Lower lobe of right lung (tissue), 2 donors: ENCODE measurements at places on chromosomes 12 and 14. TPM values are rescaled to one million over a fixed set of nuclear protein-coding genes. Genes with fewer than 3 reads are reported as not detected.

The KRT6A gene
- 0.74 TPM for total RNA-seq

The LRCOL1 gene
- 2.3 TPM for total RNA-seq

The SYNDIG1L gene
- 1.6 TPM for total RNA-seq

The RGS6 gene
- total RNA-seq, result 2.5 TPM

The GPR68 gene
- total RNA-seq, result 3.4 TPM

The FGD4 gene
- 55.6 TPM for total RNA-seq

The PFDN5 gene
- 474 TPM for total RNA-seq

The CFAP54 gene
- total RNA-seq, result 7.9 TPM

The SCN8A gene
- 0.53 TPM for total RNA-seq

The DCTN2 gene
- 88.3 TPM for total RNA-seq

The NGB gene
- total RNA-seq, result not detected

- no peaks in the 10 kb centered on the region for H3K27me3 ChIP-seq
- H3K36me3 ChIP-seq, result no peaks in the 10 kb centered on the region
- peaks cover 7% of the 10 kb centered on the region for H3K4me1 ChIP-seq
Observed at GRCh38 chr14:81311141-81311540, 89.0 kb downstream of the STON2 start.

DNA sequence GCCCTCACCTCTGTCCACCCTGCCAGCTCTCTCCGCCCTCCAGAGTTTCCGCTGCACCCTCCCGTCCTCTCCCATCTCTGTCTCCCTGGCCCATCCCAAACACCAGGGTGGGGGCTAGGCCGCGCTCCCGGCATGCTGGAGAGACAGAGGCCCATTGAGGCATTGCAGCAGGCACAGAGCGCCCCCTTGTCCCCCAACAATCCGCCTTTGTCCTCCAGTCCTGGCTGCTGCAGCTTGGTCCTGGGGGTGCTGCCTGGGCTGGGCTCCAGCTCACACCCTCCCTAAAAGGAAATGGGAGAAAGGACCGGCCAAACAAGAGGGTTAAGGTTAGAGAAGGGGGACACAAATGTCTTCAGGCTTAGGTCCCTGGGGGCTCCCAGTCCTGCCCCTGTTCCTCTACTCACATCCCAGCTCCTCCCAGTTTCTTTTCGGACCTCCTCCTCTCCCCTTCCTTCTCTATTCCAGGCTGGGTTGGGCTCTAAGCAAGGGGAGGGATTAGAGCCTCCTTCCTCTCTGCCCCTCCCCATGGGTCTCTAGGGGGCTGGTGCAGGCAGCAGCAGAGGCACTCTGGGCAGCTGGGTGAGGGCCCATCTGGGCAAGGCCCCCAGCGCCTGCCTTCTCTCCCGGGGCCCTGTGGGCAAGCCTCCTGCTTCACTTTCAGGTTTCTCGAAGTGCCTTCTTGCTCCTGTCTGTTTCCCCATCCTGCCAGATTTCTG, at the start of gene CMTM5:
Gene CMTM5, plus strand, starts transcription at position 565 of the 716 bp plus-strand sequence. CDS start 206 bp downstream, outside the sequence.
- H3K4me3 ChIP-seq, result no peak within 1 kb of the TSS
- no peaks in the 10 kb centered on the region for H3K36me3 ChIP-seq
- DNase-seq, result no peak
- H3K27ac ChIP-seq, result no peak within 1 kb of the TSS
- no peaks in the 10 kb centered on the region for H3K4me1 ChIP-seq

DNA sequence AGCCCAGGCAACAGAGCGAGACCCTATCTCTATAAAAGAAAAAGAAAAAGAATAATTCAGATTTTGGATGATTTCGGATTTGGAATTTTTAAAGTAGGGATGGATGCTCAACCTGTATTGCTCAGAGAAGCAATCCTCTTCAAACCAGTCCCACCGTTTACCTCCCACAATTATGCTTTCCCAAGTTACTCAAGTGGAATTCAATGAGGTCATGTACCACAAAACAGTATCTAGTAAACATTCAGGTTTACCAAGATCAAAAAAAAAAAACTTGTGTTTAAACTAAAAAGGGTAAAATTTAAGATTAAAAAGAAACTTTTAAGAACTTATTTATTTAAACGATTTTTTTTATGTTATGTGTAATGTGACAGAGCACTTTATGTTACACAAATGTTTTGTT, 2.5 kb downstream of the KDM5A start:
- DNase-seq, result no peak
- H3K27me3 ChIP-seq, result no peaks in the 10 kb centered on the region

DNA sequence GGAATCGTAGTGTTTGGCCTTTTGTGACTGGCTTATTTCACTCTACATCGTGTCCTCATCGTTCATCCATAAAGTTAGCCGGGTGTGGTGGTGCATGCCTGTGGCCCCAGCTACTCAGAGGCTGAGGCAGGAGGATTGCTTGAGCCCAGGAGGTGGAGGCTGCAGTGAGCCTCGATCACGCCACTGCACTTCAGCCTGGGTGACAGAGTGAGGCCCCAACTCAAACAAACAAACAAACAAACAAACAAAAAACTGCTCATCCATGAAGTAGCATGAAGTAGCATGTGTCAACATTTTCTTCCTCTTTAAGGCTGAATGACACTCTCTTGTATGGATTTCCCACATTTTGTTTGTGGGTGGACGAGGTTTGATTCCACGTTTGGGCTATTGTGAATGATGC, 44.0 kb upstream of the MEG3 start:
- no peaks in the 10 kb centered on the region for H3K36me3 ChIP-seq
- H3K27ac ChIP-seq, result no peak overlapping the region
- peaks cover 3% of the 10 kb centered on the region for H3K27me3 ChIP-seq

GRCh38 chr12:1811281-1811947, 9.0 kb upstream of the LRTM2 start:
- peak overlapping the region; percentile 14 for H3K4me3 ChIP-seq
- DNase-seq, result no peak
- peak overlapping the region; percentile 53 for H3K27ac ChIP-seq
- peaks cover under 1% of the 10 kb centered on the region for H3K27me3 ChIP-seq
- no peaks in the 10 kb centered on the region for H3K36me3 ChIP-seq

DNA sequence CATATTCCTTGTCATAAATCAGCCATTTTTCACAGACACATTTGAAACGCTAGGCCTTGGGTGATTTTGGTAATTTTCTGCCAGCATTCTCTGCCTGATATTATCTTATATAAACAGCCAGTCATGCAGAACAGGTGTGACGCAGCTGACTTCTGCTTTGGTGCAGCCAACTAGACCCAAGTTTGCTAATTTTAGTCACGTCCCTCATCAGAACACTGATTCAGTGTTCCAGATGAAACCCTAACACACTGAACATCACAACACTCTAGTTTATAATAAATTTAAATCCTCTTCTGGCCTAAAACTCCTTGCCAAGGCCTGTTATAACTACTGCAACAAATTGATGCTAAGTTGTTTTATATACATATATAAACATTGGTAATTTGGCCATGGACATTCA, 386.1 kb downstream of the SEC23A start:
- H3K27ac ChIP-seq, result no peak overlapping the region
- H3K4me1 ChIP-seq, result peaks cover 7% of the 10 kb centered on the region
- no peaks in the 10 kb centered on the region for H3K27me3 ChIP-seq

- H3K4me3 ChIP-seq, result no peak overlapping the region
- DNase-seq, result no peak
- H3K27ac ChIP-seq, result no peak overlapping the region
Observed at GRCh38 chr12:64057706-64058105, 164.4 kb downstream of the KICS2 start.

- H3K36me3 ChIP-seq, result no peaks in the 10 kb centered on the region
- no peak overlapping the region for H3K4me3 ChIP-seq
- no peak overlapping the region for H3K27ac ChIP-seq
- H3K4me1 ChIP-seq, result no peaks in the 10 kb centered on the region
Observed at GRCh38 chr12:106519607-106520021, 63.2 kb upstream of the RFX4 start.

GRCh38 chr14:96275177-96276112, 19.4 kb downstream of the BDKRB1 start:
- H3K27ac ChIP-seq, result no peak overlapping the region
- DNase-seq, result peak; percentile 74
- H3K4me3 ChIP-seq, result no peak overlapping the region
- H3K27me3 ChIP-seq, result no peaks in the 10 kb centered on the region
- H3K36me3 ChIP-seq, result no peaks in the 10 kb centered on the region
- H3K4me1 ChIP-seq, result peaks cover 8% of the 10 kb centered on the region

GRCh38 chr14:105322791-105323556, 8.4 kb downstream of the PACS2 start:
- H3K27ac ChIP-seq, result no peak overlapping the region
- DNase-seq, result no peak
- peaks cover 13% of the 10 kb centered on the region for H3K4me1 ChIP-seq
- peaks cover 6% of the 10 kb centered on the region for H3K36me3 ChIP-seq

DNA sequence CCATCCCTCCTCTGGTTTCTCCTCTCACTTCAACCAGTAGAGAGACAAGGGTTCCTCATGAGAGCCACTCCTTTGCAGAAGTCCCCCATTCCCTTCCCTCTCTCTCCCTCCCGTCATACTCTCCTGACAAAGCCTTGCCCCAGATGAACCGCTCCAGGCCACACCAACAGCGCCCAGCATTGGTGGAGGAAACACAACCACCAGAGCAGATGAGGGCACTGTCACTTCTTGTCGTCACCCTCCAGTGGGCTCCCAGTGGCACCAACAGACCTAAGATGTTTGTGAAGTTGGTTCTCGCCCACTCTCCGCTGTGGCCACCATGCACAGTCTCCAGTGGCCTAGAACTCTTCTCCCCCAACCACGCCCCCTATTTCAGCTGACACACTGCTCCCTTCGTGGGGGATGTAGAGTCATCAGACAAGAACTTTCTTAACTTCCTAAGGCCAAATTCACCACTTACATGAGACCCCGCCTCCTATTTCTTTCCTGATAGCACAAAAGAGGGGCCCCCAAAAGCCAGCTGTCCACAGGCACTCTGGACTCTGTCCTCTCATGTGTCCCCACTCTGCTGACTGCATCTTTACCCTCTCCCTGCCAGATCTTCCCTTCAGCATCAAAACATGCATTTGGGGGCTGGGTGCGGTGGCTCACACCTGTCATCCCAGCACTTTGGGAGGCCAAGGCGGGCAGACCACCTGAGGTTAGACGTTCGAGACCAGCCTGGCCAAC, 29.2 kb upstream of the PLEKHG6 start:
- H3K4me3 ChIP-seq, result no peak overlapping the region
- H3K27me3 ChIP-seq, result no peaks in the 10 kb centered on the region
- H3K36me3 ChIP-seq, result no peaks in the 10 kb centered on the region
- H3K4me1 ChIP-seq, result peaks cover 41% of the 10 kb centered on the region
- no peak overlapping the region for H3K27ac ChIP-seq

GRCh38 chr12:94231709-94232108, 83.3 kb downstream of the PLXNC1 start:
- H3K4me1 ChIP-seq, result no peaks in the 10 kb centered on the region
- no peak overlapping the region for H3K4me3 ChIP-seq
- H3K27ac ChIP-seq, result no peak overlapping the region
- peaks cover 6% of the 10 kb centered on the region for H3K36me3 ChIP-seq
- H3K27me3 ChIP-seq, result no peaks in the 10 kb centered on the region
- DNase-seq, result no peak

- H3K4me3 ChIP-seq, result no peak overlapping the region
- no peaks in the 10 kb centered on the region for H3K4me1 ChIP-seq
Observed at GRCh38 chr12:79364197-79364596, 326.6 kb downstream of the PAWR start.

DNA sequence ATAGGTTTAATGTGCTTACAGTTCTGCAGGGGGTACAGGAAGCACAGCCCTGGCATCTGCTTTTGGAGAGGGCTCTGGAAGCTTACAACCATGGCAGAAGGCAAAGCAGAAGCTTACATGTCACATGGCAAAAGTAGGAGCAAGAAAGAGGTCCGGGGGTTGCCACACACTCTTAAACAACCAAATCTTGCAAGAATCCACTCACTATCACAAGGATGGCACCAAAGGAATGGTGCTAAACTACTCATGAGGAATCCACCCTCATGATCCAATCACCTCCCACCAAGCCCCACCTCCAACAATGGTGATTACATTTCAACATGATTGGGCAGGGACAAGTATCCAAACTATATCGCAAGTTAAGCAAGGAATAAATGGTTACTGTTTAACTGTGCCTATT, 255.8 kb upstream of the AVPR1A start:
- no peaks in the 10 kb centered on the region for H3K27me3 ChIP-seq
- DNase-seq, result no peak
- H3K36me3 ChIP-seq, result no peaks in the 10 kb centered on the region
- no peak overlapping the region for H3K4me3 ChIP-seq
- no peaks in the 10 kb centered on the region for H3K4me1 ChIP-seq

GRCh38 chr14:105153739-105154475, 14.7 kb downstream of the JAG2 start:
- H3K27me3 ChIP-seq, result no peaks in the 10 kb centered on the region
- H3K36me3 ChIP-seq, result peaks cover 9% of the 10 kb centered on the region
- peak overlapping the region; percentile 56 for H3K27ac ChIP-seq

GRCh38 chr12:87642245-87642644, 387.0 kb downstream of the C12orf50 start:
- no peak overlapping the region for H3K4me3 ChIP-seq
- no peaks in the 10 kb centered on the region for H3K27me3 ChIP-seq
- no peak overlapping the region for H3K27ac ChIP-seq
- DNase-seq, result no peak
- H3K36me3 ChIP-seq, result no peaks in the 10 kb centered on the region
- no peaks in the 10 kb centered on the region for H3K4me1 ChIP-seq
